ENCODE measurements at places on chromosomes 16 and 17.

- DNase-seq = no peak
These were observed 1.1 kb downstream of the CCL13 start for GRCh38 chr17:34357398-34357797.

DNA sequence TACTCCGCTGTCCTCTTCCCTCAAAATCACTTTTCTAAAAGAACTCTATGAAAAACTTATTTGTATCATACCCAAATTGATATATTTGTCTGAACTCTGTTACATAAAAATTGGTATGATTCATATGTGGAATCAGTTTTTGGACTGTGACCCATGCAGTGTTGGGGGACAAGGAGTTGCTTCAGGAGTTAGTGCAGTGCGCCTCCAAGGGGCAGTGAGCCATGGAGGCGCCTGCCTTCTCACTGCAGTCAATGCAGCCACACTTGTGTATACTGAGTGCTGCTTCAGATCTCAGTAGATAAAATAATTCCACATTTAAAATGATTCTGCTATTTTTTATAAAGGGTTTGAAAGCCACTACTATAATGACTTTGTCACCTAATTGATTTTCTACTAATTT is 32.5 kb downstream of the DGKE start:
- DNase-seq = no peak

- no peak for DNase-seq
These were observed 12.1 kb upstream of the ALDOA start for GRCh38 chr16:30053376-30054015.

DNA sequence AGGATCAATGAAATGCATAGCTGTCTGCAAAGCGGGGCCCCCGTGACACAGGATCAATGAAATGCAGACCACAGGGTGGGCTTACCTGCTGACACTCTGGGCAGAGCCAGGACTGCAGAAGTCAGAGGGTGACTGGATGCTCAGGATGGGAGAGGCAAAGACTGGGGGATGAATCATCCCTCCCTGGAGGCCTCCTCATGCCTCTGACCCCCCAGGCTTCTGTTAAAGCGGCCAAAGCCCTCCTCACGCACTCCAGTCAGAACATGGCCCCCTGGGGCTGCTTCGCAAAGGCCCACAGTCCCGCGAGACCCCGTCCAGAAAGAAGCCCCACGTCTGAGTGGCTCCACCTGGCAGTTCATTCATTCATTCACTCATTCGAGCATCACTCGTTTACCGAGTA is 38.4 kb upstream of the FOXF1 start:
- no peak for DNase-seq

DNA sequence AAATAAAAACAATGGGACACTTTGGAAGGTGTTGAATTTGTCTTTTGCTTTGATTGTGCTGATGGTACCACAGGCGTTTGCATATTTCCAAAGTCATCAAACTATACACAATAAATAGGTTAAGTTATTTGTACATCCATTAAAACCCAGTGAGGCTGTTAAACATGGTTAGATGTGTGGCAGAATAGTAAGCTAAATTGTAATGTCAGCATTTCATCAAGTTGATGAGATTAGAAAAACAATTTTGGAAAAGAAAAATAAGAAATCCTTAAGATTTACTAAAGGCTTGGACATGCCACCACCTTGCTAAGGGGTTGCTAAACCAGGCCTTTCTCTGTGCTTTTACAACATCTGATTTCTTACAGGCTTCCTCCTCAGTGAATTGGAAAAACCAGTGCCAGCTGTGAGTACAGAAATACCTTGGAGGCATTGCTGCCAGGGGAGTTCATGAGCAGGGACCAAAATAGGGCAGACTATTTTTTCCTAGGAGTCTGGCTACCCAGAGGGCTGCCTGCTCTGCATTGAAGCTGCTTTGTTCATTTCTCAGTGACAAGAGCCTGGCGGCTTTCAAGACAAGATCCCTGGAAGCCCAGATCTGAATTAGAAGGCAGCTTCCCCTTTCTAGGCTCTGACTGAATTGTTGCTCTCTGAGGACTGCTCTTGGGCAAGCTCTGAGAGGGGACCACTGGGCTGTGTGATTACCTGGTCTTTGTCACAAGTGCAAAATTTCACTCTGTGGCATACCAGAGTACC is 43.4 kb upstream of the CA10 start:
- peak; percentile 36 for DNase-seq

DNA sequence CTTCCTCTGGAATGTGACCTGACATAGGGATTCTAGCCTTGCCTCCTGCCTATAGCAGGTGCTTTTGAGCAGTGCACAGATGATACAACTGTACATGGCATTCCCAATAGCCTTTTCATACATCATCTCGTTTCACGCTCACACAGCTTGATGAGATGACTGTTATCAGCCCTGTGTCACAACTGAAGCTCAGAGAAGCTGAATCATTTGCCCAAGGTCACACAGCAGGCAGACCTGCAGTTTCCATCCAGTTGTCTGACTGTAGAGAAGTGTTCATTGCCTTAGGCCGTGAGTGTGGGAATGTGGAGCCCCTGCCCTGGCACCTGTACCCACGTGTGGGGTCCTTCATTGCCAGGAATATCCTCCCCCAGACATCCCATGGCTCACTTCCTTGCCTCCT is 20.1 kb downstream of the WFDC1 start:
- DNase-seq = no peak

- DNase-seq = no peak
These were observed 50.7 kb downstream of the RNF213 start for GRCh38 chr17:80311216-80311827.

- DNase-seq = no peak
These were observed 265.9 kb downstream of the WWOX start for GRCh38 chr16:78365366-78365765.

- no peak for DNase-seq
These were observed 131.1 kb downstream of the AXIN2 start for GRCh38 chr17:65430209-65430833.

DNA sequence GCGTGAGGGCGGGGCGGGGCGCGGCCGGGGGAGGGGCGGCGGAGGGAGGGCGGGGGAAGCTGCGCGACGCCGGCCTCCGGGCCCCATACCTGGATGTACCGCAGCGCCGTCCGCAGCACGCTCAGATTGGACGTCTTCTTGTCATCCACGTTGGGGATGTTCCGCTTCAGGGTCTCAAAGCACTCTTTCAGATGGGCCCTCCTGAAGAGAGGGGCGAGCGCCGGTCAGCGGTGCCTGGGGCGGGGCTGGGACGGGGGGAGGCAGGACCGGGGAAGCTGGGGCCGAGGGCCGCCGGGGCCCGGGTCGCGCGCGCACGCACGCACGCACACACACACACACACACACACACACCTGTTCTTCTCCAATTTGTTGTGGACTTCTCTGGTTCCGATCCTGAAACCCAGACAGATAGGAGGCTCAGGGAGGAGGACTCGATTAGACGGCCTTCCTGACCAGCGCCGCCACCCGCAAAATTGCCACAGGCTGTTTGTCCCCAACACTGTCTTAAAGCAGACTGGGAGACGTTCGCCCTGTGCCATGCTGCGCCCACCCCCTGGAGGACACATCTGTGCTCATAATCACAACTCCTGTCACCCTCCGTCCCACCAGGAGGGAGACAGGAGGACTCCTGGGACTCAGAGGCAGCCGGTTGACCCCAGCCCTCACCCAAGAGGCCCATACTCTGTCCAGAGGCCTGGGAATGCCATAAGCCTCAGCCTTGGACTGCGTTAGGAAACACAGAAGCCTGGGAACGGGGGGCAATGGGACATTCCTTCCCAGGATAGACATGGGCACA is 6.7 kb downstream of the MNT start:
- DNase-seq = no peak

GRCh38 chr17:75440738-75441448 is 15.5 kb upstream of the TMEM94 start:
- DNase-seq = no peak

- DNase-seq = no peak
These were observed 134.4 kb downstream of the SKAP1 start for GRCh38 chr17:48295362-48296288.

- no peak for DNase-seq
These were observed 24.0 kb downstream of the RNF213 start for GRCh38 chr17:80284631-80285030.

GRCh38 chr17:1231456-1231855 is 38.8 kb upstream of the BHLHA9 start:
- DNase-seq = no peak

DNA sequence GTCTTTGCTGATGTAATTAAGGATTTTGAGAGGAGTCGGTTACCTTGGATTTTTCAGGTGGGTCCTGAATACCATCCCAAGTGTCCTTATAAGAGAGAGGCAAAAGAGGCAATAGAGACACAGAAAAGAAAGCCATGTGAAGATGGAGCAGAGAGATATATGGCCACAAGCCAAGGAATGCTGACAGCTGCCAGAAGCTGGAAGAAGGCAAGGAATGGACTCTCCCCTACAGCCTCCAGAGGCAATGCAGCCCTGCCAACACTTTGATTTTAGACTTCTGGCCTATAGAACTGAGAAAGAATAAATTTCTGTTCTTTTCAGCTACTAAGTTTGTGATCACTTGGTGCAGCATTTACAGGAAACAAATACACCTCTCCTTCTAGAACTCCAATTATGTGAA is 8.2 kb upstream of the RNFT1 start:
- DNase-seq = no peak

- DNase-seq = no peak
These were observed 135.6 kb upstream of the IRX3 start for GRCh38 chr16:54422159-54422558.

- DNase-seq = no peak
These were observed 130.4 kb downstream of the C16orf78 start for GRCh38 chr16:49504023-49504364.

GRCh38 chr17:66963909-66964771 is at the start of gene CACNG4:
Gene CACNG4 (plus strand): TSS chr17:66964707. CDS start chr17:66964912, 205 bp downstream.
- DNase-seq = no peak

DNA sequence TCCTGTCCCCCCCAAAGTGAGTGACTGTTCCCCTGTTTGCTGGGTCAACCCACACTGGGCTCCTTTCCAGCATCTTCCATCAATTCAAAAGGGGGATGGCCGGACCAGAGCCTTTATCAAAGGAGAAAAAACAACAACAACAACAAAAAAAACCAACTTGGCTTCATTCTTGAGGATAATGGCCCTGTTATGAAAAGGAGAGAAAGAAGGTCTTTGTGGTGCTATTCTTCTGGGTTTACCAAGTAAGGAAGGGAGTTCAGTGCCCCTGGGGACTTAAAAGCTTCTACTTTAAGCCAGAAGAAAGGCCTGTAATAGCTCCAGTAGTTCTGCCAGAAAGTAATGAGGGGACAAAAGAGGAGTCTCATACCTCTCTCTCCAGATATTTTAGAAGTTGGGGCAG is 71.5 kb downstream of the RGS9 start:
- DNase-seq = no peak

DNA sequence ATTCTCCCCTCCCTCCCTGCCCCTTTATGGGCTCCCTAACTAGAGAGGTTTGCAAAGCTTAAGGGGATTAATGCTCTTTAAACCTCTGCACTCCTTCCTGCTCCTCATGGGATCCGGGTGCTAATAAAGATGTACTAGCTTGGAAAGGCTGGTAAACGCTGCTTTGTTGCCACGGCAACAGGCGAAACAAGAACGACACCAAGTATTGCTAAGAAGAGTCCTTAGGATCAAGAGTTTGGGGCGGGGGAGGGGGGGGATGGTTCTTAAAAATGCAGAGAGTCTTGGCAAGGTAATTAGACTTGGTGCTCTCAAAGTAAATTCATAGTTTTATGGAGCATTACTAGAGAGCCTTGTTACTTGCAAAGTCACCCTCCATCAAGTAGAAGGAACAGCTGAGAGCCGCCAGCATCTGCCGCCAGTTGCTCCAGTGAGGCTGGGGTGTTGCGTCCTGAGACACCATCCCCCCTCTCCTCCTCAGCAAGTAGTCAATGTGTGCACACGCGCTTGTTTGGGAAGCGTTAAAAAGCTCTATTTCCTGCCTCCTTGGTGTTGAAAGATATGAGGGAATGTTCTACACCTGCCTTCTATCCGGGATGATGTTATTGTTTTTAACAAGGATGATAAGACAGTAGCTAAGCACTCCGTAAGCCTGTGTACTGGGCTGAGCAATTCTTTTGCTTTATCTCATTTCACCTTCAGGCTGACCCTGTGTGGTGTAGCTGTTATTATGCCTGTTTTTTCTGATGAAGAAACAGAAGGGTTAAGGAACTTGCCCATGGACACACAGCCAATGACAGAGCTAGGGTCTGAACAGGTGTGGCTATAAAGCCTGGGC is 190.9 kb downstream of the CCDC182 start:
- DNase-seq = no peak

DNA sequence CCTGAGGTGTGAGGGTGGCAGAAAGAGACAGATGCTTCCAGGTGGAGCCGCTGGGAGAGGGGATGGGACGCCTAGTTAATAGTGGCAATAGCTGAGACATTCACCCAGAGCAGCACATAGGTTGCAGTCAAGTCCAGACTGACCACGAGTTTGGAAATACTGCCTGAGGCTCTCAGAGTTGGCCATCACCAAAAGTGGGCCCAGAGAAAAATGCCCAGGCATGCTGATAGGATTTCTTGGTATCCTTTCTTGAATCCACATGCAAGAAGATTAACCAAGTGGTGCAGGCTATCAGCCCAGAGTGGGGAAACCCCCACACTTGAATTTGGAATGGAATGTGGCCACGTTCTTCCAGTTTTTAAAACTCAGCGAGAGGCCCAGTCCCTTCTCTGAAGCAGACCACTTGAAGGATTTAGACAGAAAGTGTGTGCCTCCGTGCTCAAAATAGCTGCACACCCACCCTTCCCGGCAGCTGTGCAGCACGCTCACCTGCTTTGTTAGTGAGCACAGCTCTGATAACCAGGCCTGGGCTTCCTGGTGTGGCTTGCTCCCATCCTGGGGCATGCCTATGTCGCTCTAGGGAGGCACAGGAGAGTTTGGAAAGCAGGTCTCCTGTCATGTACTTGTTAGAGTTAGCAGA is 35.7 kb downstream of the PLD6 start:
- DNase-seq = no peak

GRCh38 chr17:47275245-47275984 is 21.8 kb downstream of the ITGB3 start:
- DNase-seq = no peak

GRCh38 chr17:32277284-32277683 is 11.7 kb downstream of the RHBDL3 start:
- DNase-seq = no peak

- DNase-seq = no peak
These were observed 61.5 kb downstream of the WSB1 start for GRCh38 chr17:27355419-27355818.

GRCh38 chr16:50314665-50315064 is 48.3 kb downstream of the ADCY7 start:
- no peak for DNase-seq

DNA sequence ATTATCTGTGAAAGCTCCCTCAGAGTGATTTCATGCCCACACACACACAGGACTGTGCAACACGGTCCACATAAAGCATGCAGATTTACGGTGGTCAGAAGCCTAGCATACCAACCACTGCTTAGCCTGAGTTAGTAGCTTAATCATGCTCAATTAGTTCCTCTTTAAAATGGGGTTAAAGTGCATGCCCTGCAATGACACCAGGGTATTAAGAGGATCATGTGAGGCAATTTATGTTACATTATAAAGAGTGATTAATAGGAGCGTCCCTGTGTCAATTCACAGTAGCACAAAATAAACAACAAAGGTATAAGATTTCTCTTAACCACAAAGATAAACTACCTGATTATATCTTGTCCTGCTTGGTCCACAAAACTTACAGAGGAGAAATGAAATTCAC is 39.8 kb downstream of the C17orf67 start:
- no peak for DNase-seq

GRCh38 chr17:11768981-11769380 is 170.7 kb downstream of the DNAH9 start:
- no peak for DNase-seq
